Forelimb muscle (tissue), 1 donor: ENCODE measurements at places on chromosomes 6 and 20.

DNA sequence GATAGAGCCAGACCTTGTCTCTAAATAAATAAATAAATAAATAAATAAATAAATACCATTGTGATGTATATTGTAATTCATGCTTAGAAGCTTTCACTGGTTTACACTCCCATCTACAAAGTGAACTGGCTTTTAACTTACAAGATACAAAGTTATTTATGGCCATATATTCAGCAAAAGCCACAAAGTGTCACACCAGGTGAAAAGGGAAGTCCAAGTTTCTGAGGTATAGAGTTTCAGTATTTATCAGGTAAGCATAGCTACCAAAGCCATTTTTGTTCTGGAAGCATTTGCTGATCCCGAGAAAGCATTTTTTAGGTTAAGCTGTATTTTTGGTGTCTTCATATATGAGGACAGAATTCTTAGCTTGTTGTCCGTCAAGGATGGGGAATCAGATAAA lies 22.1 kb upstream of the PKIG start:
- DNase-seq, result no peak

DNA sequence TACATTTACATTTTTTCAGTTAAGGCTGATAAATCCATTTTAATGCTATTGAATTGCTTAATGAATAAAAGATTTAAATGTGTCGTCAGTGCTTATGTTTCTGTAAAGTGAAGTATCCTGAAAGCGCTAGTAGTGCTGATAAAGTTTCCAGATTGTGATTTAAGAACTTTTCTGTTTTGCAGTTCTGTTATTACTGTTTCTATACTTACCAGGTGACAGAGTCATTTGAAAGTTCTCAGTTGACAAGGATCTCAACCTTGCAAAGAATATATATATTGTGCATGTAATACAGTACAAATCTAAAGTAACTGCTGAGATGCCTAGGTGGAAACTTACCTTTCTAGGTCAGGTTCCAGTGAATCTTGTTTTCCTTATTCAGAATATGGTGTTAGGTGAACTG lies 201.8 kb downstream of the ARID1B start:
- DNase-seq, result no peak

DNA sequence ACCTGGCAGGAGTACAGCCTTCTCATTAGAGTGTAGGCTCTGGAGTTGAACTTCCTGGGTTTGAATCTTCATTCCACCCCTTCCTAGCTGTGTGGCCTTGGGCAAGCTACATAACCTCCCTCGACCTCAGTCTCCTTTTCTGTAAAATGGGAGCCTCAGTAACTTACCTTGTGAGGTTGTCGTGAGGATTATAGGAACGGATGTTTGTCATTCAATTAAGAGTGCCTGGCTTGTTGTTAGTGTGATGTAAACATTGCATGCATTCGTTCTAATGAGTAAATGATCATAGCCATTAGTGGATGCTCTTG lies 45.2 kb downstream of the TOX2 start:
- no peak for DNase-seq

DNA sequence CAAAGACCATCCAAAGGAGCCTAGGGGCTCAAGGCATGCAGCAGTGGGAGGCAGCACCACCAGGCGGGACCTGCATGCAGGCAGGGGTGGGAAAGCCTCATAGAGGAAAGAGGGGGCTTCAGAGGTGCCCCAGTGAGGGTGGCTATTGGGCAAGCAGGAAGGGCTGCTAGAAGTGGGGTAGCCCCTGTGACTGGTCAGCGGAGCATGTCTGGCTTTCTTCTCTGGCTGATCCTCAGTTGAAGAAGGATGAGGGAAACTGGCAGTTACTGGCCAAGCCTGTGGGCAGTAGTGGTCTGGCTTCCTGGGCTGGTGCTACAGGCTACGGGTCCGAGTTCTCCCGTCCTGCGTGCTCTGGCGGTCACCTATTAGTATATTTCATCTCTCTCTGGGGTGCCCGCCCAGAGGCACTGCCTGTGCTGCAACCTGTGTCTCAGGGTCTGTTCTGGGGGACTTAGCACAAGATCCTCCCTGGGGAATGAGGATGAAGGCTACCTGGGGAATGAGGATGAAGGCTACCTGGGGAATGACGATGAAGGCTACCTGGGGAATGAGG lies 35.9 kb upstream of the CST7 start:
- no peak for DNase-seq

DNA sequence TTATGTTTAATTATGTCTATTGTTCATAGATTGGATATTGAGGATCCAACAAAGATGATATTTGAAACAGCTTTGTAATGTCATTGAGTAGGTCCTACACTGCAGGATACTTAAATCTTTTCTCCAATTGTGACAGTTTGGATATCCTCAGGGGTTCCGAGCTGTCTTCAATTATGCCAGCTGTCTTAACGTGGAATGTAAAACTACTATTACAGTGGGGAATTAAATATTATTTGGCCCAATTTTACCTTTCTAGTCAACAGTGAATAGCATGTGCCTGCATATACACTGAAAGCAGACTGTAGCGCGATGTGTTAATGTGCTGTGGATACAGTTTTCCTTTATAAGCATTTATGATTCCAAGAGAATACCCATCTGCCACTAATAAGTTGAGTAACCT lies 156.9 kb downstream of the GRIK2 start:
- DNase-seq, result no peak
